RPMI7951 (cell line): ENCODE measurements at places on chromosomes 5 and 9. TPM values are rescaled to one million over a fixed set of nuclear protein-coding genes. Genes with fewer than 3 reads are reported as not detected.

Gene NSD1
- 11.5 and 14.5 TPM in 2 replicates for total RNA-seq

Gene BTNL9
- total RNA-seq, result not detected in 2 replicates

Gene STING1
- total RNA-seq, result 9.7 and 10.4 TPM in 2 replicates

Gene PCDHB13
- 2.5 and 2.6 TPM in 2 replicates for total RNA-seq

Gene PCDHGA10
- total RNA-seq, result 0.78 and 0.84 TPM in 2 replicates

Gene LCN9
- not detected in 2 replicates for total RNA-seq

Gene GLRA1
- total RNA-seq, result not detected in 2 replicates

Gene NUTM2F
- total RNA-seq, result not detected in 2 replicates

GRCh38 chr9:6681957-6682501, 36.5 kb upstream of the GLDC start:
- DNase-seq, result no peak

- DNase-seq, result no peak
These were observed 13.0 kb downstream of the NEK6 start for GRCh38 chr9:124270504-124271335.

- DNase-seq, result peak; percentile 34
These were observed 60.1 kb upstream of the BASP1 start for GRCh38 chr5:17157294-17157693.

- DNase-seq, result no peak
These were observed 50.7 kb upstream of the ARRDC3 start for GRCh38 chr5:91433861-91434260.

- DNase-seq, result no peak
These were observed 13.5 kb downstream of the EFCAB9 start for GRCh38 chr5:172207511-172207910.

DNA sequence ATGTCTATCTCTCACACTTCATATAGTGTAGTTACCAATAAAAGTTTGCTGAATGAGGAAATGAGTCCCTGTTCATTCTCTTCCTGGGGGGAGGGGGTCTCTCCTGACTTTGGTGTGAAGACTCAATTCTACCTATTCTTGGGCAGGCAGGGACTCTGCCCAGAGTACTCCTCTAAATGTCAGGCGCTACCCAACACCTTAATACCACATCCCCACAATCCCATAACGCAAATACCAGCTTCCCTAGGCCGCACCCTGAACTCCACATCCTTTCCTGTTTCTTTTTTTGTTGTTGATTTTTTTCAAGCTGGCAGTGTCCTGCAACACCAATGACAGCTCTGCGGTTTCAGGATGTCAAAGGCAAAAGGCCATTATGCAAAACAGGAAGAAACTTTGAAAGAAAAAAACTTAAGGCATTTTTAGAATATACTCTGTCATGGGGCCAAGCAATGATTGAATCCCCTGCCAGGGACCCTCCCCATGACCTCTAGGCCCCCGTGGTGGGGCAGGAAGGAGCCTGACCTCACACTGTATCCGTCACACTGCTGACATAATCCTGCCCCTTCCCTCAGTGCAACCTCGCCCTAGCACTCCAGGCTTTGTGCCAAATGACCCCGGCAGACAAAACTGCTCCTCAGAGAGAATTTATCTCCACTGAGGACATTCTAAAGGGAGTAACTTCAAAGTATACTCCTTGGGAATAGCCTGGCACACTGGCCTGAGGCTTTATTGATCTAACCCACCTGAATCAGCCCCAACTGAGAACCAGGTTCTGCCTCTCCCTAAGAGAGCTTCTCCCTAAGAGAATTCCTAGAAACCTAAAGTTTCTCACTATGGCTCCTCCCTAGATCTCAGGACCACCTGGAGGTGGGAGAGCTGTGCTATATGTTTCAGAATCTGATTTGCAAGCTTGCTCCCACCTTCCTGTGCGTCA, 8.0 kb downstream of the B4GALT1 start:
- DNase-seq, result peak; percentile 61

GRCh38 chr9:35499701-35500030, 9.8 kb downstream of the RUSC2 start:
- DNase-seq, result no peak
